ENCODE measurements at places on chromosomes 16 and 17.

DNA sequence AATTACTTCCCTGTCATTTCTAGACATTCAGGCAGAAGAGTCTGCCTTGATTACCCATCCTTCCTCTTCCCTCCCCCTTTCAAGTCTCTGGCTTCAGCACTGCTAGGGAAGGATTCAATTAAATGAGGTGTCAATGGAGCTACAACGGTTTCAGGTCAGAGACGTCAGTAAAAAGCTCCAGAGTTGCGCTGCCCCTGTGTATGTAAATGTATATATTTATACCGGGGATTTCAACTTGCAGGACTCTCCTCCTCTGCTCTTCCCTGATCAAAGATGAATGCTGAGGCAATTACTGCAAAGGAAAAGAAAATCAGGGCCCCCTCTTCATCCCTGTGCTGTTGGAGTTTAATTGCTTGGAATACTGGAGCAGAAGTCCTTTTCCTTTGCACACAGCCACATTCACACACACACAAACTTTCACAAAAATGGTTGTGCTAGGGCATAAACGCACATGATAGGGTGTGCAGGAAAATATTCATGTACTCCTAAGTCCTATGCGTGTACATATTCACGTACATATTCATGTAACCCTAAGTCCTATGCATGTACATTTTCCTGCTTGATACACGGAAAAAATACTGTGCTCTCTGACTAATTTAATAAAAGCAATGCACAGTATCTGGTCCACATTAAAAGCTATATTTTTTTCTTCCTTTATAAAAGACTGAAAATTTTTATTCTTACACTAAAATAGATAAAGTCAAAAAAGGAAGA, 129.7 kb upstream of the PMFBP1 start:
- no peak for DNase-seq

DNA sequence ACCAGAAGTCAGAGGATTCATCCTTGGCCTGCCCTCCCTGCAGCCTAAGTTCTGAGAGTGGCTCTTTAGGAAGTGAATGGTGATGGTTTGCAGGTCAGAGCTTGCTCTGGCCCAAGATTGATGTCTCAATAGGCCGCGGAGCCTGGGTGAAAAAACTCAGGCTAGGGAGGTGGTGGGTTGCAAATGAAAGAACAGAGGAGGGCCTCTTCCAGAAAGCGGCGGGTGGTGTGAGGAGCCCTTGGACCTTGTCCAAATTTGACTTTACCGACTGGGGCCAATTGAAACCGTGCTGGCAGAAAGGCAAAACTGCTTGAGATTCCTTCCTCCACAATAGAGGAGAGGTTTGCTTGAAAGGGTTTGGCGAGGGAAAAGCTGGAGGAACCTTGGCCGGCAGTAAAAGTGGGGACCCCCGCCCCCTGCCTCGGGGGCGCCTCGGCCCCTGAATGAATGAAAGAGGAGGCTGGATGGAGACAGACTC, 331.3 kb downstream of the SEC14L1 start:
- DNase-seq, result peak; percentile 39

DNA sequence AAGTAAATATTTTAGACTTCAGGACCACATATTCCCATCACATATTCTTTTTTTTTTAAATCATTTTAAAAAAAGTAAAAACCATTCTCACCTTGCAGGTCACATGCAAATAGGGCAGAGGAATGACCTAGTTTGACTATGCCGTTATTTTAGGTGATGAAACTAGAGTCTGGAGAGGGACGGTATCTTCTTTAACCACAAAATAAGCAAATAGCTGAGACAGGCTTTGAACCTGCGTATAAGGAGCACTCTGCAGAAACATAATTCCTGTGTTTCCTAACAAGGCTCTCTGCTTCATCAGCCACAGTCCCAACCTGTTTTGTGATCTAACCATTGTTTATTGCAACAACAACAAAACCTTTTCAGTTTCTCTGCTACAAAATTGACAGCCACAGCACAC, 121.5 kb downstream of the PCTP start:
- no peak for DNase-seq

GRCh38 chr16:57804111-57804837, 2.0 kb upstream of the KIFC3 start:
- DNase-seq, result no peak

DNA sequence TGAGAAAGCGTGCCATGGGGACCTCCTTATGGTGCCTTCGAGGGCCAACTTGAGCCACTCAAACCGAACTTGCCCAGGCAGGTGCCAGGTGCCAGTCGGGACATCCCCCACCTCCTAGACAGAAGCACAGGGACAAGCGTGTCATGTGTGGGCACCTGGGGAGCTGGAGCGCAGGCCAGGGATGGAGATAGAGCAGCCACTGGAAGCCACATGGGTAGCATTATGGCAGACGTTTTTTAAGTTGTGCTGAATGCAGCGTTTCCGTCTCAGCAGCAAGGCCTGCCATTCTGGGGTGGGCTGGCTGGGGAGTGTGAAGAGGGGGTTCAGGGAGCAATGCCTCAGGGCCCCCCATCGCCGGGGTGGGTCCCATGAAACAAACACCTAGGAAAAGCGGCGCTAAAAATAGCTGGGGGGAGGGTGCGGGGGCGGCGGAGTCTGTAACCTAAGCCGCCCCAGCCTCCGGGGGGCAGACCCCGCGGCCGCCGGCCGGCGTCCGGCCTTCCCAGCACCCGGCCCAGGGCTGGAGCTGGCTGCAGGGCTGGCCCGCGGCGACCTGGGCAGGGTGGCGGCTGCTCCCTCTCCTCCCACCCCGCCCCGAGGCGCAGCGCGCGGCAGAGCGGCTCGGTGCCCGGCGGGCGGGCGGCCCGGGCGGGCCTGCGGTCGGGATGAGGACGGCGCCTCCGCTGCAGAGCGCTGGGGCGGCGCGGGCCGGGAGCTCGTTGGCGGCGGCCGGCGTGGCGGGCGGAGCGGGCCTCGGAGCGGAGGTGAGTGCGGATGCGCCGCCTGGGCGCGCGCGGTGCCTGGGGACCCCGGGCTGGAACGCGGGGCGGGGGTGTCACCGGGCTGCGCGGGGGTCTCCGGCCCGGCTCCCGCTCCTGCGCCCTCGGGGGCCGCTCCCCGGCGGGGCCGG, at the start of gene ZNF469:
ZNF469 (plus strand) TSS at position 469 of the 910 bp plus-strand sequence. CDS start 44,512 bp downstream, outside the sequence.
- DNase-seq, result no peak

DNA sequence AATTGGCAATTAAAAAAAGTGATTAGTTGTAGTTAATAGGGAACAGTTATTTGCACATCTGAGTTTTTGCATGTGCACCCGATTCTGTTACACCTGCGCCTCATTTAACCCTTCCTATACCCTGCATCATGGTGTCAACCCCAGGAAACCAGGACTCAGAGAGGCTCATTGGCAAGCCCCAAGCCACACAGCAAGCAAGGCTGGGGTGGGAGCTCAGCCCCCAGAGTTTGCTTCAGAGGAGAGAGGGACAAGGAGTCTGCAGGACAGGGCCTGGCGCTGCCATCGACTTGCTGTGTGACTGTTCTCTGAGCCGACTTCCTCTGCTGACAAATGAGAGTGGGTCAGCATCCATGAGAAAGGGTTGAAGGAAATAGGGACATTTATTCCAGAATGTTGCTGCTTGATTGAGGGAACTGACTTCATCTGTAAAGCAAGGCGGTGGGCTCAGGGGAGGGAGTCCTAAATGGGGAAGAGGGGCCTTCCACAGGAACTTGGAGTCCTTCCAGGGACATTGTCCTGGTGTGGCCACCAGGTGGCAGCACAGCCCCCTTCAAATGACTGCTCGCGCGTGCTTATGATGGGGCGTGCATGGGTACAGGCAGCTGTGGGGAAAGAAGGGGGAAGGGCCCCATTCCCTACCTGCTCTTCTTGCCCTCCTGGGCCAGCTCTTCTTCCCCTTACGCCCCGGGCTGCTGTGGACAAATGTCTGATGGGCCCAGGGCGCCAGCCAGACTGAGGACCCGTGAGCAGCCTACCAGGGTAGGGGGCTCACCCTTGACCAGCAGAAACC, 51.6 kb downstream of the NT5M start:
- DNase-seq, result peak; percentile 83

DNA sequence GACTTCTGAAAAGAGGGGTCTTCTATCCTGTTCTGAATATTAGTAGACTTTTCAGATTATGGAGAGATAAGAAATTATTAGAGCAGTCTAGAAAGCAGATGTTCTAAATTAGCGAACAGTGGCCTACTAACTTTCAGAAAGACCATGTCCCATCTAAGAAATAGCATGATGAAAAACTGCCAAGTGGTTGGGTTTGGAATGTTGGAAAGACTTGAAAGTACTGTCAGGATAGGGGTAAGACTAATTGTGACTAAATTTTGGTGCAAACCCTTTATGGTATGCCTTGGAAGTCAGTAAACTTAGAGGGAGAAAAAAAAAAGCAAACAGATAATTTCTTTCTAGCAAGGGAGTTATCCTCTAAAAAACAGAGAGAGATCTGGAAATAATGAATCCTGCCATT, 41.1 kb downstream of the TANGO6 start:
- DNase-seq, result no peak

DNA sequence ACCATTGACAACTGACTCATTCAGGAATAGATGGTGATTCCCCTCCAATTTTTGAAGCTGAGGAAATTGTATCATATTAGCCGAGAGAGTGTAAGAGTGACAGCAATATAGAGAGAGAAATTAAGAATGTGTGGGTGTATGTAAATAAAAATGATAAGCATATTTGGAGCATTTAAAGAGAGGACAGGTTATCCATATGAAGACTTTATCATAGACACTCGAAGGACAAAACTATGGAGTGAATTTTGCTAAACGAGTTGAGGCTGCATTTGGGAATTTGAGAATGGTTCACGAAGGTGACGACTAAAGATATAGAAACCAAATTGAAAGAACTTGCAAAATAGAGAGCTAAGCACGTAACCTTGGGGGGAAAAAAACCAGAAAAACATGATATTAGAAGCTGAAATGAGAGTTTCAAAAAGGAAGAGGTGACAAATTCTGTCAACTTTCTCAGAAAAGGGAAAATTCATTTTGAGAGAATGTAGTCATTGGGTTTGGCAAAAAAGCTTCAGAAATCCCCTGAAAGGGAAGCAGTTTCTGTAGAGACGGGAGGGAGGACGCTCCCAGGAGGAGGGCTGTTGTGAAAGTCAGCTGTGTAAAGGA, 129.7 kb downstream of the KCNJ2 start:
- no peak for DNase-seq

DNA sequence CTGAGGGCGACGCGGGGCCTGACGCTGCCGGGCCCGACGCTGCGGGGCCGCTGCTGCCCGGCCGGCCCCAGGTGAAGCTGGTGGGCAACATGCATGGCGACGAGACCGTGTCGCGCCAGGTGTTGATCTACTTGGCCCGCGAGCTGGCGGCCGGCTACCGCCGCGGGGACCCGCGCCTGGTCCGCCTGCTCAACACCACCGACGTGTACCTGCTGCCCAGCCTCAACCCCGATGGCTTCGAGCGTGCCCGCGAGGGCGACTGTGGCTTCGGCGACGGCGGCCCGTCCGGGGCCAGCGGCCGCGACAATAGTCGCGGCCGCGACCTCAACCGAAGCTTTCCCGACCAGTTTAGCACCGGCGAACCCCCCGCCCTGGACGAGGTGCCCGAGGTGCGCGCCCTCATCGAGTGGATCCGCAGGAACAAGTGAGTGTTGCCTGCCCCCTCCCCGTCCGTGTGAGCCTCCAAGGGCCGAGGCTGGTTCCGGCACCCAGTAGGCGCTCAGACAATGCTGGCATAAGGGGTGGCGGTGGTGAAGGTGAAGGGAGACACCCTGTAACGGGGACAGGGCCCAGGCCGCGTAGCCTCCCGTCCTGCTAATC, 676 bp downstream of the CPD start:
- no peak for DNase-seq

DNA sequence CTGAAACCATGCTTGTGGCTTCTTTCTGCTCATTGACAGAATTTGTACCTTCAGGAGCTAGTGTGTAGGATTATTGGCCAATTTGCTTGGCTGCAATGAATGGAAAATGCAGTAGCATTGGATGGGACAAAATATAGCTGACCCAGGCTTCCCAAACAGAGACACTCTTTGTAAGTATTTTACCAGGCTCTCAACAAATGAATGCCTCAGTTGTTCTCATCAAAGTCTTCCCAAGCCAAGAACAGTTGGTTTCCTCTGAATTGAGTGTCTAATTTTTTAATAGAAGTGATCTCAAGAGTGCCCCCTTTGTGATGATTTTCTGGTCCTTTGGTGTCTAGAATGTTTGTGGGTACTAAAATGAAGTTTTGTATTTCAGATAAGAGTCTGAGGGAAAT, 140.9 kb downstream of the SHISA9 start:
- DNase-seq, result no peak

- no peak for DNase-seq
Observed at GRCh38 chr16:46871597-46871996, 12.6 kb upstream of the GPT2 start.

- no peak for DNase-seq
Observed at GRCh38 chr17:13086142-13086769, 68.4 kb upstream of the ELAC2 start.

GRCh38 chr17:74736513-74737298, at the start of gene RAB37:
TSS of gene RAB37 (plus strand) at chr17:74737256. CDS start at chr17:74737273, 17 bp downstream.
- peak; percentile 89 for DNase-seq

DNA sequence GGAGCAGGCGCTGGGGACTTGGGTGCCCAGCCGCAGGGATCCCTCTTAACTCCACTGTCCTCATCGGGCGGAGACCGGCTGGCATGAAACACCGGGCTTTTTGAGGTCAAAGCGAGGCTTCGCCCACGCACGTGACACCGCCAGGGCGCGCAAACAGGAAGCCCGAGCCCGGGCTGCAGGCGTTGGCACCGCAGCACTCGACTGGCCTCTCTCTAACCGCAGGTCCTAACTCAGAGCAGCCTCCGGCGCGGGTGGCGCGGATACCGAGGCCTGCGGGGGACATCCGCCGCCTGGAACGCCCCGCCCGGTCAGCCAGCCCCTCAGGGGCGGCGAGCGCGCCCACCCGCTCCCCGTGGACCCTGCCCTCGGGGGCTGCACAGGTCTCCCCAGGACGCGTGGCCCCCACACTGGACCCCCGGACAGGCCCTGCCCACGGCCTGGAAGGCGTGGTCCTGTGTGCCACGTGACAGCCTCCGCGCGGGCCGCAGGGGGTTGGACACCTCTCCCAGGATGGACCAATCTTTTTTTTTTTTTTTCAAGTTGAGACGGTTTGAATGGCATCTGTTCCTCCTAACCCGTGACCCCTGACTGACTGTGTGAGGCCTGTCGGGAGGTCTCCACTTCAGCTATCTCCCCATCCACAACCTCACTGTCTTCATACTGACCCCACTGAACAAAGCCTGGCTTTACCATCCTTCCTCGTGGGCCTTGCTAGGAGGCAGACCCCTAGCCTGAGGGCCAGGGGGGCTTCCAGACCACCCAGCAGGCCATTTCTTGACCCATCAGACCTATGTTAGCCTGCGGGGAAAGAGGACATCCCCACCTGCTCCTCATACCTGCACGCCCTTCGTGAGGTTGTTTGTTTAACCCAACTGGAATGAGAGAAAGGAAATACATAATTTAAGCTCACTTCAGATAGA, 8.4 kb upstream of the SLC47A2 start:
- DNase-seq, result peak; percentile 93

DNA sequence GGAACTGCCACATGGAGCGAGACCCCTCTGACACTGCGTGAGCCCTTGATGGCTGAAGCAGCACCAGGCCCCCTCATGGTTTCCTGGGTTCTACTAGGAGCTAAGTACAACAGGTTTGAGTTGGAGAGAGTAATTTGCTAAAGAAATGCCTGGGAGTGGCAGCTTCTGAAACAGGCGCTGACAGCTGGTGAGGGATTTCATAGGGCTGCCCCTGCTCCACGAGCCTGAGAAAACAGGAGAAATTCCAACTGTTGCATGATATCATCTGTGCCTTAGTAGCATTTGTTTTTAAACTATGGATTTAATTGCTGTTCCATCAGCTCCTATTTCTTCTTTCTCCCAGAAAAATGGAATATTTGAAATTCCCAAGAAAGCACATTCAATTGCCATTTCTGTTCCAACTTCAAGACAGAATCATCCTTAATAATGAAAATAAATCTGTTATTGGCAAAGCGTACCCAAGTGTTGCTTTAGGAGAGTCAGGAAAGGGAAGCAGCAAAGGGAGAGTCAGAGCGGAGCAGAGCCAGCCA, 78.8 kb upstream of the ANKFN1 start:
- no peak for DNase-seq

GRCh38 chr17:40266882-40267281, 20.8 kb upstream of the CDC6 start:
- no peak for DNase-seq

Data from common myeloid progenitor, CD34-positive (primary cell).